ENCODE measurements at places on chromosomes 16 and 17.

- no peak for DNase-seq
Observed at GRCh38 chr17:12883472-12883871, 94.2 kb downstream of the ARHGAP44 start.

GRCh38 chr16:61544165-61544564 is 492.1 kb downstream of the CDH8 start:
- DNase-seq = no peak

DNA sequence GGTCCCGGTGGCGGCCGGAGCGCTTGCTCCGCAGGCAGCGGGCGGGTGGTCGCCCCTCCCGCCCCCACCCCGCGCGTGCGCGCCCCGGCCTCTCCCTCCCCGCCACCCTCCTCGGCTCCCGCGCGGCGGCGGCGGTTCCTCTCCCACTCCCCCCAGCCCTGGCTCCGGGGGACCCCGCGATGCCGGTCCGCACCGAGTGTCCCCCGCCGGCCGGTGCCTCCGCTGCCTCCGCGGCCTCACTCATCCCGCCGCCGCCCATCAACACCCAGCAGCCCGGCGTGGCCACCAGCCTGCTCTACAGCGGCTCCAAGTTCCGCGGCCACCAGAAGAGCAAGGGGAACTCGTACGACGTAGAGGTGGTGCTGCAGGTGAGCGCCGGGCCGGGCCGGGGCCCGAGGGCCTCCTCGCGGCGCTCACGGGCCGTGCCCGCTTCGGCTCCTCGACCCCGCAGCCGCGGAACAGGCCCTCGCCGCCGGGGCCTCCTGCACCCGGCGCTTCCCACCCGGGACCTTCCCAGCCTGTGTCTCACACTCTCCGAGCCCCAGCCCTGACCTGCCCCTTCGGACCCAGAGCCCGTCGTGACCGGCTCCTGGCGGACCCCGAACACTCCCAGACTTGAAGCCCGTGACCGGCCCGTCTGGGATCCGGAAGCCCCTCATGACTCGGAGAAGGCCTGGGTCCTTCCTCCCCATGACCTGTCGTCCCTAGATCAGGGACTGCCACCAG is 490 bp downstream of the GID4 start:
- DNase-seq = no peak

DNA sequence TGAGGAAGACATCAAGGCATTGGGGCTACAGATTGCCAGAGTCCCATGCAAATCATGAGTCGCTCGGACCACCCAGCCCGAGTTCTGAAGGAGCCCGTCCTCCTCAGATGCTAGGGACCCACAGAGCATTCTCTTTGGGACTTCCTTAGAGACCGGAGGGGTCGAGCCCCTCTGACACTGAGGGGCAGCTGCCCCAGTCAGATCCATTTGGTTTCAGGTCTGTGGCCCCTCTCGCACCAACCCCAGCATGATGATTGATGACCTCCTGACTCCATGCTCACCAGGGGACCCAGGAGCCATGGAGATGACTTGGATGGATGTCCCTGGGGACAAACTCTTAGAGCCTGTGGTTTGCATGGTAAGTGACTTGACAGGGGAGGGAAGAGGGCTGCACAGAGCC is 8.0 kb downstream of the PDF start:
- DNase-seq = no peak

Data from prostate gland (tissue), 2 donors.